Sciatic nerve (tissue), 2 donors: ENCODE measurements at places on chromosomes 1 and 21. TPM values are rescaled to one million over a fixed set of nuclear protein-coding genes. Genes with fewer than 3 reads are reported as not detected.

DNA sequence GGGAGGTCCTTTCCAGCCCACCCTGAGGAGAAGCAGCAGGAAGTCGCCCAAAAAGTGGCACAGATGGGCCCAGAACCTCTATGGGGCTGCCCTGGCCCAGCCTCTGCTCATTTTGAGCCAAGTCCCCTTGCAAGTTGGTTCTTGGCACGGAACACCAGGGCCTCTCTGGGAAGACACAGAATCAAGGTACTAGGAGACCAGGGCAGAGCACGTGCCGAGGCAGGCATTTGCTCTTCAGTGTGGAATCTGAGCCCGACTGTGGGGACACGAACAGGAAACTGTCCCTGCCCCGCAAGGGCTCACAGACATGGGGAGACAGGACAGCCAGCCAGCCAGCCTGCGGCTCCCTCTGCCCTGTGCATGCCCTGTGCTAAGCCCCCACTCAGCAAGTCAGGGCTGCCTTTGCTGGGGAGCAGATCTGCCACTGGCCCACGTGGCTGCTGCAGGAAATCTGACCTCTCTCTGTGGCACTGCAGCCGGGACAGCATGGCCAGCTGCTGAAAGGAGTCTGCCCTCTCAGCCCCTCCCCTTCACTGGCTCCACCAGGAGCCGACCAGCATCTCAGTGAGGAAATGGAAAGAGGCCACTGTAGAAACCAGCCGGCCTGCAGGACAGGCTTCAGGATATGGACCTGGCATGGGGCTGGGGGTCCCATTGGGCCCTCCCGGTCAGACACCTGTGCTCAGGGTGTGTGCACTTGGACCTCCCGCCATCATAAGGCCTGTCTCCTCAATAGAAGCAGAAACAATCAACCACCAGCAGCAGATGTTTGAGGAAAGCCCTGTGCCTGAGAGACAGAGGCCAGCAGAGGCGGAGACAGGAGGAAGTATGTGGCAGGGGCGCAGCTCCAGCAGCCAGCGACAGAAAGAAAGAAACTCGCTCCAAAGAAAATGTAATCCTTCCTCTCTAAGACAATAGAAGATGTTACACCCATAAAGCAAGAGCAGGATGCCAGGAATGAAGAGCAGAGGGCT, 3.7 kb downstream of the ARHGEF16 start:
- DNase-seq, result no peak

- DNase-seq, result no peak
Measured at GRCh38 chr21:37878946-37879660, 37.2 kb downstream of the KCNJ6 start.

DNA sequence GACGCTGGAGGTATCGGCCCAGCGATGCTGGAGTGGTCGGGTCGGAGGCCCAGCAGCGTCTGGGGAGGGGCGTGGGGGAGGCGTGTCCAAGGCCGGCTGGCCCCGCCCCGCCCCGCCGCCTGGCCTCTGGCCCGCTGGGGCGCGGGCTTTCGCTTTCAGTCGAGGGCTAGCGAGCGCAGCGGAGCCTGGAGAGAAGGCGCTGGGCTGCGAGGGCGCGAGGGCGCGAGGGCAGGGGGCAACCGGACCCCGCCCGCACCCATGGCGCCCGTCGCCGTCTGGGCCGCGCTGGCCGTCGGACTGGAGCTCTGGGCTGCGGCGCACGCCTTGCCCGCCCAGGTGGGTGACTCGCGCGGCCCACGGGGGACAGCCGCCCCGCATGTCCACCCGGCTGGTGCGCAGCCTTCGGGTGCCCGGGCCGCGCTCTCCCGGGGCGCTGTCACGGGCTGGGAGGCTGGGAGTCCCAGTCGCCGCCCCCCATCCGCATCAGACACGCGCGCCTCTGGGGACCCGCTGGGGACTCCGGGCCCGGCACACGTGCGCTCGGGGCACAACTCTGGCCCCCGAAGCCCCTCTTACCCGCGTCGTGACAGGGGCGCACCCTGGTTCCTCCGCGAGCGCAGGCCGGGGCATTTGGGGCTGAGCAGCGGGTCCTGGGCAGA, at the start of gene TNFRSF1B:
Gene TNFRSF1B (plus strand): TSS at position 158 of the 659 bp plus-strand sequence. CDS start 101 bp downstream, at position 259.
- DNase-seq, result peak; percentile 82

DNA sequence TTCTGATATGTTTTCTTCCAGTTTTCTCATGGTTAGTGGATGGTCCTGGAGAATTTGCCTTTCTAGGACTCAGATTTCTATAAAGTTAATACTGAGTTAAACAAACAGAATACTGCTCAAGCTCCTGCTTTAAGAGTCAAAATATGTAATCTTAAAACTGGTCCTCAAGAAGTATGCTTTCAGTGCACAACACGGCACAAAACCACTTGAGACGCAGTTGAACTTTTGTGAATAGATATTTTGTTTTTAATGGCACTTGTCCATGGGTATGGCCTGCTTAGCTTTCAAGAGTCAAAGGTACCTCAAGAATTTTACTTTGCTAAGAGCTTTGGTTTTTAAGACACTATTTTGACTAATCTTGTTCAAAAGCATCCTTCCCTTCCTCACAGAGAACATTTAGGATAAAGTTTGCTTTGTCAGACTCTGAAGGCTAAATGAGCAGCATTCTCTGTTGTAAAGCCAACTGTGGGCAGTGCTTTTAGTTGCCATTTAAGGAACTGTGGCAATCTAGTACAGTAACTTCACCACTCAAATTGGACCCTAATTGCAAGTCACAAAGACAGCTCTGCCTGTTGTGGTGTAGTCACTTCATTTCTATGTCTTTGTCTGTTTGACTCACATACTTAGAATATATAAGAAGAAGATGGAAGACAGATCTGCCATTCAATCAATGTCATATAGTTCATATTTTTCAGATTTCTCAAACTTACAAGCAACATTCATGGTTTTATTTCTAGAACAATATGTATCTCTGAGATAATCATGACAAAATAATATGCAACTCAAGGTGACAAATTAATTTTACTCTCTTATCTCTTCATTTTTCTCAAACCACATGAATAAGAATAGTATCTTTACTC, 28.8 kb downstream of the SAMD13 start:
- DNase-seq, result no peak

DNA sequence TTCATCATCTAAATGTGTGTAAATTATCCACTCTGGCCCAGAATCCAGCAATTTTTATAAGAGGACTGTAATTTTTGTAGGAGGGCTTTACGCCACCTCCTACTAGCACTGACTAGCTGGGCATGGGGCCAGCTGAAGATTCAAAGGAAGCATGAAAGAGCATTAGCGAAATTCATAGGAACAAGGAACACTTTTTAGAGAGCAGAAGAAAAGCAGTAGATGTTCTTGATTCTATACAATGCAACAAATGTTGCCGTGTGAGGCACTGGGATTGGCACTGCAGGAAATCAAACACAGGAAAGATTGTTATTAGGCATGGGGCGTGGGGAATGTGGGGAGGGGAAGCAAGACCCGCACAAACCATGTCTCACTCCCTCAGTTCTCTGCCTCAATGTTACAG, 58.4 kb upstream of the PARP1 start:
- no peak for DNase-seq

DNA sequence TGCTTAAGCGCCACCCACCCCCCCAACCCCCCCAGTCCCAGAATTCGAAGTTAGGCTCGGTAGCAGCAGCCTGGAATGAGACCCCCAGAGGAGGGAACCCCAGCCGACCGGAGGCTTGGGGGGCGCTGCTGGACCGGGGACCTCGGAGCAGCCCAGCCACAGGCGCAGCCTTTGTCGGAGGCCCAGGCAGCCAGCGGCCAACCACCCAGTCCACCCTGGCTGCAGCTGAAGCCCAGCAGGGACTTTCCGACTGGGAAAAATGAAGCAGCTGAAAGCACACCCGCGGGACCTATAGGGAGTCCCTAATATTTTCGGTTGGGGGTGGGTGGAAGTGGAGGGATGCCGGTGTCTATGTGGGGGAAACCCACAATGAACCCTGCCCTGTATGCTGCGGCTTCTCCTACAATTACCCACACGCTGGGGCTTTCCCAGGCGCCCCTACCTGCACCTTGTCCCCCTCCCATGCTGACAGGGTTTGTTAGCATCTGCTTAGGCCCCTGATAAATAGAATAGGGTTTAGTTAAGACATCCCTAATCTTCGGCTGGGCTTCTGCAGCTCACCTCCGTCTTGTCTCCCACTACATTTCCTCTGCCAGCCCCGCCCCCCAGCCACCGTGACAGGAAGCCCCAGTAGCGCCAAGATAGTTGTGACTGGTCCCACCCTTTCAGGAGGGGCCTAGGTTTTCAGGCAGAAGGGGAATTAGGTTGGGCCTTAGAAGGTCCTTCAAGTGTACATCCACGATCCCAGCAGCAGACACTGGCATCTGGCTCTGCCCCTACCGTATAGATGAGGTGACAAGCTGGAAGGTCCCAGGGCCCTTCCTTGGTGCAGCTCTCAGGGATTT, 838 bp downstream of the CCDC28B start:
- peak; percentile 85 for DNase-seq

- DNase-seq, result no peak
Measured at GRCh38 chr1:167249702-167250101, 29.0 kb downstream of the POU2F1 start.

The MAEL gene
- 0.62 TPM for total RNA-seq
